H9 (cell line): ENCODE measurements at places on chromosomes 1 and 21.

GRCh38 chr1:79657951-79658658 is 651.6 kb upstream of the ADGRL4 start:
- DNase-seq: no peak

DNA sequence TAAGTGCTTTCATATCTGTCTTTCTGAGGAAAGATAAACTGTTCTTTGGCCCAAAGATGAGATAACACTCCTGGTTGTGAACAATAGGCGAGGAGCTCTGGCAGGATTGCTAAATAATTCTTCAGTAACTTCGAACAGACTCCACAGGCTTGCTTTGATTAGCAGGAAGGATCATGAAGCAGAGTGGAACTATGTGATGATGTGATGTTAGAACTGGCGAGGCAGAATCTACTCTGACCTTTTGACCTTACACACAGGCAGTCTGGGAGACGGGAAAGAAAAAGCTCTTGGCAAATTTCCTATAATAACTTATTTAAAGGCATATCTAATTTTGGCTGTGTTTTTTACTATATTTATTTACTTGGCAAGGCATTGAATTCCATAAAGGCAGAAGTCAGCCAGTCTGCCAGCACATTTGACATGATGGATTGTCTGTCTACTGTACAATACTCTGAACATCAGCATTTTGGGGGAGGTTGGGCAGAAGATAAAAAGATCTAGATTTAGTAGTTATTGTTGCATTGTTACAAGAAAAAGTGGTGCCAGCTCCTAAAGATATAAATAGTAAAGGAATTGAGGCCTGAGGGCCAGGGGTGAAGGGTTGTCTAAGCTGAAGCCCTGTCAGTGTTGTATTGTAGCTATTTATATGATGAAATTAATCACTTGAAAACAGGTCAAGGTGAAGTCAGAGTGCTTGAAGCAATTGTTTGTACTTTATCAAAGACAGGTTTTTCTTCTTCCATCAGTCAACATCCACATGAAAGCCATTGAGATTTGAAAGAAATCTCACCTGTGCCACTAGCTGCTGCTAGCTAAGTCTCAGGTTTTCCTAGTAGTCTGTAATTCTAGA is 708.8 kb downstream of the LTN1 start:
- DNase-seq: no peak

- no peak for DNase-seq
Measured at GRCh38 chr1:202844935-202845334, 34.2 kb downstream of the PCAT6 start.

GRCh38 chr1:27521336-27521831 is 31.4 kb upstream of the WASF2 start:
- DNase-seq: no peak

DNA sequence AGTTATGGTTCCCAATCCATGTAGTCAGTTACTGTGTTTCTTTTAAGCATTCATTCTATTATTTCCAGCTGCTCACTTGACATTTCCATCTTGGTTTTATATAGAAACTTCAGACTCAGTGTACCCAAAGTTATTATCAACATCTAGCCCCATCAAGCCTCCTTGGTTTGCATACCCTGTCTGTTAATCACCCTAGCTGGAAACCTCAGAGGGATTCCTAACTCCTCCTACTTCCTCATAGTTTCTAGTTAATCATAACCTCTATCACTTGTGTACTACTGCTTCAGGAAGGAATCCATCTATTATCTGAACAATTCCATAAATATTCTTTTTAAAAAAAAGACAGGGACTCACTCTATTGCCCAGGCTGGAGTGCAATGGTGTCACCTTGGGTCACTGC is 293.3 kb downstream of the SDCCAG8 start:
- no peak for DNase-seq
